ENCODE measurements at places on chromosomes 5 and 9. TPM values are rescaled to one million over a fixed set of nuclear protein-coding genes. Genes with fewer than 3 reads are reported as not detected.

- DNase-seq = no peak
Observed at GRCh38 chr9:7691909-7692308, 107.7 kb downstream of the DMAC1 start.

GRCh38 chr9:114991861-114992260 lies 61.5 kb upstream of the TNFSF8 start:
- no peak for DNase-seq

DNA sequence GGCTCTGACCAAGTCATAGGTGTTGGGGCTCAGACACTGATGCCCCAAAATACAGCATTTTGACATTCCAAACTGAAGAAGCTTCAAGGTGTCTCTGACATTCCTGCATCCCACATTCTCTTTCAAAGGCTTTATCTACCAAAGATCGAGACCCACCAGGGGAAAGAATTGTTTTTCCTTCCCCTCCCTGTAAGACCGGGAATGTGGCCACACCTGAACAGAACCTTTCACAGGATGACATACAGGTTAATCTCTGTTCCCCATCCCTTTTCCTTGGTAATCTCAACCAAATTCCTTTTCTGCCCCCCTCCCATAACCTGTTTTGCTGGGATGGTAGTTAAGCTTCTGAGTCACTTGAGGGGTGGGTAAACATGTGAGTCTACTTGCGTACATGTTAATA lies 72.3 kb downstream of the IQGAP2 start:
- no peak for DNase-seq

Gene EXOC3
- 50.8 TPM for total RNA-seq

GRCh38 chr5:171474230-171474813 lies 54.9 kb downstream of the FGF18 start:
- DNase-seq = peak; percentile 21

GRCh38 chr5:61280205-61280604 lies 51.9 kb upstream of the ZSWIM6 start:
- peak; percentile 90 for DNase-seq

DNA sequence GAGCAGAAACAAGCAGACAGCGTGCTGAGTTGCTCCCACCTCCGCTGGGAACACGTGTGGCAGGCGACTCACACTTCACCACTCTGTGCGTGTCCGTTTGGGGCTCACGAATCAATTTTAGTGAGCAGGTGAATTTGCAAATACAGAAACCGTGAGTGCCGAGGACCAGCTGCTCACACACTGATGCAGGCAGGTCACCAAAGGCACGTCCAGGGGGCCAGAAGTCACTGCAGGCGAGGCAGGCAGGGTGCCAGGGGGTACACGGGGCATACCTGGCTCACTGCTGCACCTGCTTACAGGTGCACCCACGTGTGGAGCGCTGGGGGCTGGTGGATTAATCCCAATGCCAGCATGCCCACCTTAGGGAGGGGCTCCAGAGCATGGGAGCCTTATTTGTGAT lies 68.8 kb downstream of the ZNF354C start:
- no peak for DNase-seq

DNA sequence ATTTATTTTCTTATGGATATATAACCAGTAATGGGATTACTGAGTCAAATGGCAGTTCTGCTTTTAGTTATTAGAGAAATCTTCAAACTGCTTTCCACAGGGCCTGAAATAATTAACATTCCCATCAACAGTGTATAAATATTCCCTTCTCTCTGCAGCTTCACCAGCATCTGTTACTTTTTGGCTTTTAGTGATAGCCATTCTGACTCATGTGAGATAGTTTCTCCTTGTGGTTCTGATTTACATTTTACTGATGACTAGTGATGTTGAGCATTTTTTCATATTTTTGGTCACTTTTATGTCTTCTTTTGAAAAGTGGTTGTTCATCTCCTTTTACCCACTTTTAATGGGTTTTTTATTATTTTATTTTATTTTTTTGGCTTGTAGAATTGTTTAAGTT lies 1290.3 kb upstream of the CDH9 start:
- no peak for DNase-seq

GRCh38 chr5:115429345-115429940 lies 115.1 kb downstream of the FEM1C start:
- no peak for DNase-seq

- no peak for DNase-seq
Observed at GRCh38 chr5:151168602-151169344, 11.2 kb upstream of the ANXA6 start.

DNA sequence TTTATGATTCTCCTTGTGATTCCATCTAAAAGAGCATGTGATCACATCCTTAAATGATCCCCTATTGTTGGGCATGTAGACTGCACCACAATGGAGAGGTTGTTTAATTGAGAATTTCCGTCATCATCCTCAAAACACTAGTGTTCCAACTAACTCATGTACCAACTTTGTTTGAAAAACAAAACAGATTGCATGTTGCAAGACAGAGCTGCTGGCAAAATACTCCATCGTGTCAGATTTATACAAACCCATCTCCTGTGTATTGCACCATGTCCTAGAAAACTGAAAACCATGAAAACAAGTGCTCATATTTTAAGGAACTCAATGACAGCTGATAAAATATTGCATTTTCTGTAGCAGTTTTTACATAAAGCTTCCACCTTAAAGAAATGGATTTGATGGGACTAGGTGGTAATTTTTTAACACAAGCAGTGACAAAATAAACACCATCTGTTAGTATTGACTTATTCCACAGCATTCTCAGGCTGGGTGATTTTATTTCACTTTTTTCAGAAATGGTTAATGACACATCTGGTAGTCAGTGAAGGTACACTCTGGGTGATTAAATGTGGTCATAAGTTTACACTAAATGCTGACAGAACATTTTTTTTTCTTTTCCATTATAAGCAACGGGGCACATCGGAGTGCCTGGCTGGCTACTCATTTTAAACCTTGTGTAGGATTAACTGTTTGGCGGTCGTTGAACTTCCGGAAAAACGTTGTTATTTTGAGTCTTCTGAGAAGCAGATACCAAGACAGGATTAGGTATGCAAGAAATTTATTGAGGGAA lies 602.9 kb upstream of the WWC1 start:
- DNase-seq = peak; percentile 14

DNA sequence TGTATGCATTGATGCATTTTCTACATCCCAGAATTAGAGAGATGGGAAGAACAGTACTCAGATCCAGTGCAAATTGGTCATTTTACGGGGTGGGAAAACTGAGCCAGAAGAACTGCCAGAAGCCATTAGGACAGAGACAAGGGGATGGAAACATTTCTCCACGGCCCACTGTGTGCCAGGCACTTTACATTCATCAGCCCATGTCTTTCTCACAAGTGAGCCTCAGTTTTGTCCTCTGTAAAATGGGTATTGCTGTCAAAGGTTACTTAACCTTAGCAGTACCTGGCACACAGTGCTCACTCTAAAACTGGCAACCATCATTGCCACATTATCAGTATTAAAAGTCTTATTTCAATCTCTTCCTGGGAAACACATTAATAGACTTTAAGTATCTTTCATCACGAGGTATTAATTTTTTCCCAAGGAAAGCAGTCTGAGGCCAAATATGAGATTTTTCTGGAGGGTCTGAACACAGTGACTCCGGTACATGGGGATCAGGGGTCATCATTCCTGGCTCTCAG lies 5.2 kb downstream of the DUSP1 start:
- peak; percentile 94 for DNase-seq

Gene C7
- total RNA-seq = 0.54 TPM

Gene TTC23L
- total RNA-seq = under 0.01 TPM

DNA sequence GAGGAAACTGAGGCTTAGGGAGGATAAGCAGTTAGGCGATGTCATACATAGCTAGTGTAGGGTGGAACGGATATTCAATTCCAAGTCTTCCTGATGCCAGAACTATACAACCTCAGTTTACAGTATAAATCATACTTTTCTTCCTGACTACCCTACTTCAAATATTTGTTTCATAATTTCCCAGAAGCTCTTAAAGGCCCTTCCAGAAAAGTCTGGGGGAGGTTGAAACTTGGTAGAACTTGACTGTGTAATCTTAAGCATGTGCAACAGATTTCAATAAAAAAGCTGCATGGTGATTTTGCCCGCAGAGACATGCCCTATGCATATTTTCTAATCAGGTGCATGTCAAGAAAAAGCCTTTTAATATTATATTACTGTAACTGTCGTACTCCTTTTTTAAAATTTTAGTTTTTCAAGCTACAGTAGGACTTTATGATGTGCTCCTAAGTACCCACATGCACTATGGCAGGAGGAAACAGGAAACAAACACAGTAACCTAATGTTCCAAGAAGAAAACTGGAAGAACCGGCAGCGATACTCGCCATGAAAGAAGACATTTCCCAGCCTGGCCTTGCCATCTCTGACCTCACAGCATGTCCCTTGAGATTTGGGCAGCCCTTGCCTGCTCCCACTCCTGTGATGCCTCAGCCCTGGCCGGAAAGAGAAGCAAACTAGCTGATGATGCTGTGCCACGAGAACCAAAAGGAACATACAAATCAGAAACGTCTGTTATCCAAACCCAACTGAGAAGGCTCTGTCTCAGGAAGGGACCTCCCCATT lies 266.0 kb downstream of the EFNA5 start:
- no peak for DNase-seq

DNA sequence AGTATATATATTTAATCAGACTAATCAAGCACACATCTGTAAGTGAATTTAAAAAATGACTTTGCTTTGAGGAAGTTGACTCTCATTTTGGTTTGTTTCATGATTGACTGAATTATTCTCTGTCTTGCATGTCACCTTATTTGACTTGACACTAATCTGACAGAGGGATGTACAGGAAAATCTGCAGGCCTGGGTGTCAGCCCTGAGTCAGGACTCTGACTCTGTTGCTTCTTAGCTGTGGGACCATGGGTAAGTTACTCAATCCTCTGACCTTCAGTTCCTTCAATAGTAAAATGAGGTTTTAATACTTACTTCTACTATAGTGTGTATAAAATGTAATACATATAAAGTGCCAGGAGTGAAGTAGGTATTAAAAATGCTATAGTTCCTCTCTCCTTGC lies 415.9 kb downstream of the ARHGEF28 start:
- DNase-seq = no peak

Gene NPR3
- 88.2 TPM for total RNA-seq

DNA sequence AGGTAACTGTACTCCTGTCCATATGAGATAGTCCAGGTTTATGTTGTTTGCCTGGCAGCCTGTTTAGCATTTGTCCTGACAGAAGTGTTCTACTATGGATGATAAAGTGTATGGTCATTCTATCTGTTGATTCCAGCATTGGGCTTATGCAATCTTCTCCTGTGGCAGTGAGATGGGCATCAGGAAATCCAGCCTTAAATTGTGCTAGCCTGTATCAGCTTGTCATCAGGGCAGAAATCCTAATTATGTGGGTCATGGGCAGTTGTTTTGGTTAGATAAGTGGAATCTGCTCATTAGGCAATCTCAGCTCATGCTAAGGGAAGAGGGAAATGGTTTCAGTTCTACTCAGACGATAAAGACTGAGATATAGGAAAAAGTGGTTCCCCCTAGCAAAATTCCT lies 247.4 kb upstream of the CHD1 start:
- no peak for DNase-seq

DNA sequence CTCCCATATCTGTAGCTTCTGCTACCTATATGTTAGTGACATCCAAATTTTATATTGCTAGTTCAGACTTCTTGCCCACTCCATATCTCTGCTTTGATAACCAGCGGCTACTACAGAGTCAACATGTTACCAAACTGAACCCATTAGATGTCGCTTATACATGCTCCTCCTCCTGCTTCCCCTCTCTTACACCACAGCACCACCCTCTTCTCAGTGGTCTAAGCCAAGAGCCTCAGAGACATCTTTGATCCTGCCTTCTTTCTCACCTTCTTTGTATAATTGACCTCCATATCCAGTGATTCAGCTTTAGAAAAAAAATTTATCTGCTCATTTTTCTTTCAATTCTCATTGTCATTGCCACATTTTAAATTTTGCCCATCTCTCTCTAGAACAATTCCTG lies 408.2 kb upstream of the TLE4 start:
- DNase-seq = no peak

DNA sequence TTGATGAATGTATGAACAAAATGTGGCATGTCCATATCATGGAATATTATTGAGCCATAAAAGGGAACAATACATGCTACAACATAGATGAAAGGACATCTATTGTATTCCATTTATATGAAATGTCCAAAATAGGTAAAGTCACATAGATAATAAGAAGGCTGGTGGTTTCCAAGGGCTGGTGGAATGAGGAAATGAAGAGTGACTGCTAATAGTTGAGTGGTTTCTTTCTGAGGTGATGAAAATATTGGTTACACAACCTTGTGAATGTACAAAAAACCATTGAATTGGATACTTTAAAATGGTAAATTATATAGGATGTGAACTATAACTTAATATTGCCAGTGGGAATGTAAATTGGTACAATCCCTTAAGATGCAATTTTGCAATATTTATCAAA lies 5.2 kb downstream of the ARSB start:
- DNase-seq = no peak

DNA sequence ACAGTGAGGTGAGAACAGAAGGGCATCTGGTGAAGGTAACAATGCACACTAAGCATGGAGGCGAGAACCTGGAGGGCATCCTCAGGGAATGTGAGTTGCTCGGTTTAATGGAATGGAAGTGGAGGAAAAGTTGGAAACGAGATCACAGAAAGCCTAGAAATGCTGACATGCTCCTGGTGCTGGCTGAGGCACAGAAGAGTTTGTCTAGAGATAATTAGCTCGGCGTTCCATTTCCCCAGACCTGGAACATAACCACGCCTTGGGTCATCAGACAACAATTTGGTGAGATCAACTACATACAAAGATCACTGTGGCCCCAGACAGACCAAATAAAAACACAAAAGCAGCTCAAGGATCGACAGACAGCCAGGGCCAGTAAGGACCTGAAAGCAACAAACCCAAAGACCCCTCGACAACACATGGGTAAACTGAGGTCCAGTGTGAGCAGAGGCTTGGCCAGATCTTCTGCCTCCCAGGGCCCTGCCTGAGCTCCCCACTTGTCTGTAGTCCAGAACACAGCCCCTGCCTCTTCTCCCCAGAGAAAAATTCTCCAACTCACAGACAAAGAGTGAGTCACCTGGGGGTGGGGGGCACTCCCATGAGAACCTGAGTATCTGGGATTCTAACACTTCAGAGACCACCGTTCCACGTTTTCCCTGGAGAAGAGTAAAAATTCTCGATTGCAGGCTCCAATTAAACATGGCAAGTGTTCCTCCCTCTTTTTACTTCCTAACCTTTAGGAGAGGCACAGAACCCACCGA lies 52.5 kb downstream of the SHB start:
- peak; percentile 63 for DNase-seq

GRCh38 chr9:81885602-81886001 lies 42.6 kb upstream of the SPATA31D4 start:
- no peak for DNase-seq

GRCh38 chr9:81320909-81321482 lies 368.4 kb downstream of the TLE1 start:
- no peak for DNase-seq

All from IMR-90 (cell line).